ENCODE measurements at places on chromosomes 13 and 19.

DNA sequence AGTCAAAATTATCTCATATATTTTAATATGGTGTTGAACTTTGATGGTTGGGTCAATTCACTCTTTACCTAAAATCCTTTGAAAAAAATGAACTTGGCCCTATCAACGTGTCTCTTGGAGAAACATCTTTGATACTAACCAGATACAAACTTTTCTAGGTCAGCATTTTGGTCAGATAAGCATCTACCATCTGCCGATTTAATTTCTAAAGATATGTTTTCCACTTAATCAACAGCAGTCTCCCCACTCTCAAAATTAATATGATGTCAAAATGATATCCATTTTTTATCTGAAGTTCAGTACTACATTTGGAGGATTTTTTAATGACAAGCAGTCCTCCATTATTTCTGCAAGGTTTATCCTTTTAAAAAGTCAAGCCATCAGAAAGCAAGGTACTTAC is 288.8 kb downstream of the DIAPH3 start:
- DNase-seq, result no peak

GRCh38 chr19:39924952-39925351 is 9.5 kb downstream of the FCGBP start:
- DNase-seq, result no peak

DNA sequence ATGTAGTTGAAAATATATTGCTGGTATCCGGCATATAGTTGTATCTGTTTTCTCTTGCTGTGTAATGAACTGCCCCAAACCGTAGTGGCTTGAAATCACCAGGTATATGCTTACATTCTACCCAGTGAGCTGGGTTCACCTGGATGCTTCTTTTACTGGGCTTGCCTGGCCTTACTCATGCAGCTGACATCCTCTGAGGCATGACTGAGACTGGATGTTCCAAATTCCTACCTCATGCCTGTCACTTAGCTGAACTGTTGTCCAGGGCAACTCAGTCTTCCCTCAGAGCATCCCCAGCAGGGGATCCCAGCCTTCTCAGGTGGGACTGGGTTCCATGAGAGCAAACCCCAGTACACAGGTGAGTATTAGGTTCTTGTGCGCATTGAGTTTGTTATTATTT is 66.8 kb downstream of the IFT88 start:
- no peak for DNase-seq

DNA sequence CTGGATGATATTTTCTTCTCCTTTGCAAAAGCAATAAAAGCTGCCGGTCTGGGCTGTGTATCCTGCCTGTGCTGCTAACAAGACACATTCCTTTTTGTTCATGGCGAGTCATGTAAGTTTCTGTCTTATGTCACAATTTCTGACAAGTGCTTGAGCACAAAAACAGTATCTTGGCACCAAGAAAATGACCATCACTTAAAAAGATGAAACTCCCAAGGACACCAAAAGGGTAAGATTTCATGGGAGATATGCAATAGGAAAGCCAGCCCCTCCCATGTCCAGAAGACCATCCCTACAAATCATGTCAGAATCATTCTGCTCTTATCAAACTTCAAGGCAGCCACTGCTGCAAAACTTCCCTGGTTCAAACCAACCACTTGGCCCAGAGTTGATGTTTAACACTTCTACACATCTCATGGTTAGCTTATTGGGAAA is 375.4 kb upstream of the ZNF507 start:
- no peak for DNase-seq

- no peak for DNase-seq
These were observed 24.3 kb downstream of the COLGALT1 start for GRCh38 chr19:17579661-17580244.

DNA sequence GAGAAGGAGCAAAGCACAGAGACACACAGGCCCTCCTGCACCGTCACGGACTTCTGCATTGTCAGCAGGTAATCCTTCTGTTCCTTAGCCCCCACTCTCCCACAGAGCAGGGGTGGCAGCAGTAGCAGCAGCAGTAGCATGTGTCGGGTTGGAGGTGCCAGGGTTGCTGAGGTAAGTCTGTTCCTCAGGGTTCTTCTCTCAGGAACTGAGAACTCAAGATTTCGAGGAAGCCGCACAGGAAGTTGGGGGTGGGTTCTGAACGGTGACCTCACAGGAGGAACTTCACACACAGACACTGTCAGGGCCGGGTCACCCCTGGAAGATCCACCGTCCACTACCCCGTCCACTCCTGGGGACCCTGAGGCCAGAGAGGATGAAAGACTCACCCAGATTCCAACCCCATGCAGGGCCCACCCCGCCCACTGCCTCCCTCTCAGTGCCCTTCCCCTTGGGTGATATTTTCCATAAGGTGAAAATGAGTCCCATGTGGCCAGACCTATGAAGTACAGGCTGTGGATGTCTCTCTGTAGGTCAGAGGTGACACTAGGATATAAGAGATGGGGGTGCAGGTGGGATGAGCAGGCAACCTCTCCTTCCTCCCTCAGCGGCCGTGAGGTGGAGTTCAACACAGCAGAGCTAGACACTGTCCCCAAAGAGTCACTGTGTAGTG is at the start of gene SIGLEC12:
Gene SIGLEC12, minus strand, starts transcription at position 207 of the 670 bp plus-strand sequence. Its CDS starts 67 bp downstream, at position 140.
- DNase-seq, result no peak

GRCh38 chr13:112953591-112954487 is 15.2 kb upstream of the MCF2L start:
- no peak for DNase-seq

GRCh38 chr19:50780753-50781435 is 9.3 kb upstream of the ACP4 start:
- no peak for DNase-seq

- no peak for DNase-seq
These were observed 106.2 kb downstream of the DNAJC15 start for GRCh38 chr13:43129511-43130110.

GRCh38 chr19:56838024-56838908 is 2.3 kb downstream of the PEG3 start:
- DNase-seq, result no peak

GRCh38 chr13:49315036-49315565 is 67.4 kb downstream of the CDADC1 start:
- DNase-seq, result no peak

DNA sequence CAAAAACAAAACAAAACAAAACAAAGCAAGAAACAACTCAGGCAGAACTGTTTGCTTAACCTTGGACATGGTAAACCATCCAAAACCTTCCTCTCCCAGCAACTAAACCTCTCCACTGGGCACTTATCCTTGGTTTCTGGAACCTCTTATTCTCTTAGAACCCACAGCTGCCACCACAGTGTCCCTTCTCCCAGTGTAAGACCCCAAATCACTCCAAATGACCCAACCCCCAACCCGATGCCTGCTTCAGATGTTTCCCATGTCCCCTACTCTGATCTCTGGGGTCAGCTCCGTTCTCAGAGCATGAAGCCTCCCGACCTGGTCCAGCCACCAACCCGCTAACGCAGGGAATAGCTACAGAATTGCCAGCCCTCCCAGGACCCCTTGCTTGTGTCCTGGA is 972 bp downstream of the KLK2 start:
- no peak for DNase-seq

DNA sequence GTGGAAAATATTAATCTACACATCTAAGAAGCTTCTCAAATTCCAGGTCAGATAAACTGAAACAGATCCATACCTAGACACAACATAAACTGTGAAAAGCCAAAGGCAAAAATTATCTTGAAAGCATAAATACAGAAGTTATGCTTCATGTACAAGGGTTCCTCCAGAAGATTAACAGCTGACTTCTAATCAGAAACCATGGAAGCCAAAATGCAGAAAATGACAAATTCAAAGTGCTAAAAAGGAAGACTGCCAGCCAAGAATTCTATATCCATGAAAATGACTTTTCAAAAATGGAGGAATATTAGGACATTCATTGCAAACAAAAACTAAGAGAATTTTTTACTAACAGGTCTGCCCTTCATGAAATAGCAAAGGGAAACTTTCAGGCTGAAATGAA is 72.8 kb downstream of the MYO16 start:
- no peak for DNase-seq

DNA sequence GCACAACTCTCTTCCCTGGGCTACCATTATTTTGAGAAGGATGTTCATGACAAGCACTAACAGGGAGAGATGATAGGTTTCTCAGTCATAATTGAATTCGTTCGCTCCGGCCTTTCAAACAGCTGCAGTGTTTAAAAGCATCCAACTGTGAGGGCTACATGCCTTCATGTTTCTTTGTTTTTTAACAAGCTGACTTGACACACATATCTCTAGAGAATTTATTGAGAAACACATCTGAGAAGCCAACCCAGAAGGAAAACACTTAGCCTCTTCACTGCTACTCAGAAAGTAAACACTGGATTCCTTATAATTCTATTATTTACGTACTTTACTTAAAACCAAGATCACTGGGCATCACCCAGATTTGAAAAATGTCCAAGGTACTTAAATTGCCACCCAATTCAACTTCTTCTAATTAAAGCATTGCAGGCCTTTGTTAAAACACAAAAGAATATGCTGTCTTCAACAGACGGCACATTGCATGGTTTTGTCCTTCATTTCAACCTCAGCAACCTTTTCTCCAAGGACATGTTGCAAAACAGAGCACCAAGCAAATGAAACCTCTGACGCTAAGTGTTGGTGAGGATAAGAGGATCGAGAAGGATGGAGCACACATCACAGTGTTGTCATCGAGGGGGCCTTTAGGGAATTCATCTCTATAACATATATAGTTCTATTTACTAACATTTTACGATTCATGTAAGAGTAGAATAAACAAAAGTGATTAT is 75.8 kb downstream of the TBC1D4 start:
- DNase-seq, result no peak

GRCh38 chr19:8461891-8462290 is 17.1 kb downstream of the HNRNPM start:
- DNase-seq, result no peak

DNA sequence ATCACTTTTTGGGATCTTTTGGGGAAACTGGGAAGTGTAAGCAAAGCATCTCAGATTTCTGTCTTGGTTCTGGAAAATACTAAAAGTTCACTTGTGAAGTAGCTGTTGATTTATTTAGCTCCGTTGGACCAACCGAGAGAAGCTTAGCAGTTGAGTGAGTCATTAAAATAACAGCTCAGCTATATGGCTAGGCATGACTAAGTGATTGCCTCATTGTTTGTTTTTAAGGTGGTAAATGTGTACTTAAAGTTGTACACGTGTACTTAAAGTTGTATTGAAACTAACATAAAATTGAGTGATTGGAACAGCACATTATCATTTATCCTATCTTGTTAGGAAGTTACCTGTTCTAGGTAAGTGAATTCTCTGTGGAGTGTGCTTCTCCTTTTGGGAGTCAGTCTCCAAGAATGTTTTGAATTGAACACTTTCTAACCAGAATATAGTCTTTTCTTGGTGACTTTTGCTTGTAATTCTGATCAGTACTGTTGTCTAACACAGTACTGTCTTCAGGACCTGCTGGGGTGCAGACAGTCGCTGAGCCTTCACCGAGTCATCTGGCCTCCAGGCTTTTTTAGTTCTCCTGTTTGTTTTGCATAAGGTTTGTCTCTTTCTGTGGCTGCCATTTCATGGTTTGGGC is 2.9 kb upstream of the DCUN1D2 start:
- DNase-seq, result no peak

GRCh38 chr13:98389319-98389718 is 187.6 kb downstream of the STK24 start:
- no peak for DNase-seq

DNA sequence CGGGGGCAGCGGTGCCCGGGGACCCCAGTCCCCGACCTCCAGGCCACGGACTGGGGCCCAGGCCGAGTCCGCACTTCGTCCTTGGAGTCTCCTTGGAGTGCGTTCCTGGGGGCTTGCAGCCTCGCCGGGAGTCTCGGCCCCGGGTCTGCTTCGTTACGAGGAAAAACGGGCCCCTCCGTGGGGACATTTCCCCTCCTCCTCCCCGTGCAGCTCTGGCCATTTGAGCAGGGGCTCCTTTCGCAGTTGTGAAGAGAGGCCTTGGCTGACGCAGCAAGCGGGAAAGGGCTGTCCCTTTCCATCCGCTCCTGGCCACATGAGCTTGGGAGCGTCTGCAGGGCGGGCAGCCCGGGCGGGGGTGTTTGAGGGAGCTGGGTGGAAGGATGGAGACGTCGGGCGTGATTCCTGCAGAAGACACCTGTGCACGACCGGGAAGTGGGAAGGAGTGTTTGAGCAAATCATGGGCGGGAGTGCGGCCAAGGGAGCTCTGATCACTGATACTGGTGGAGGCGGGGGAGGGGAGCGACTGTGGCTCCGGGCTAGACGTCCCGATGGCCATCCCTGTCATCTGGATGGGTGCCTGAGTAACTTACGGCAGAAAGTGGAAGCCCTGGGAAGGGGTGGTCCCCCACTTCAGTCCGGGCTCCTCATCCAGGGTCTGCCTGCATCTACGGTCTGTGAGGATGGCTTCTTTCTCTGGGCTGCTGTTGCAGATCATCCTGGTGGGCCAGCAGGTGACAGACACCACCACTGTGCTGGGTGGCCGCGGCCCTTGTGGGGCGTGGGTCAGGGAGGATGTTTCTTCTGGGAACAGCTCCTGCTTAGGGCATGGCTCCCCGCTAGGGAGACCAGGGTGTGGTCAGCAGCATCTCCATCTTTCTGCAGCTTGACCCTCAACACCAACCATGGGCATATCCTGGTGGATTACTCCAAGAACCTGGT is 736 bp downstream of the GPI start:
- DNase-seq, result no peak

DNA sequence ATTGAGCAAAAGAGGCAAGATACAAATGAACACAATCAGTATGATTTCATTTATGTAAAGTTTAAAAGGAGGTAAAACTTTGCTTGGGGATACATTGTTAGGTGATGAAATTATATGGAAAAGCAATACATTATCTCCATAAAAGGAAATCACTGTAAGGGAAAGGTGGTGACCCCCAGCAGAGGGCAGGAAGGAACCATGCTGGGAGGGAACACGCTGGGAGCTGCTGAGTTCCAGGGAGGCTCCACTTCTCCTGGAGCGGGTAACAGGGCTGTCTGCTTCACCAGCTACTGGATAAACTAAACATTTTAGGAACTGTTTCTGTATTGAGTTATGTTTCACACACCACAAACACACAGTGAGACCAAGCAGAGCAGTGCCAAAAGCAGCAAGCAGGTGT is 91.2 kb downstream of the KATNAL1 start:
- DNase-seq, result no peak

DNA sequence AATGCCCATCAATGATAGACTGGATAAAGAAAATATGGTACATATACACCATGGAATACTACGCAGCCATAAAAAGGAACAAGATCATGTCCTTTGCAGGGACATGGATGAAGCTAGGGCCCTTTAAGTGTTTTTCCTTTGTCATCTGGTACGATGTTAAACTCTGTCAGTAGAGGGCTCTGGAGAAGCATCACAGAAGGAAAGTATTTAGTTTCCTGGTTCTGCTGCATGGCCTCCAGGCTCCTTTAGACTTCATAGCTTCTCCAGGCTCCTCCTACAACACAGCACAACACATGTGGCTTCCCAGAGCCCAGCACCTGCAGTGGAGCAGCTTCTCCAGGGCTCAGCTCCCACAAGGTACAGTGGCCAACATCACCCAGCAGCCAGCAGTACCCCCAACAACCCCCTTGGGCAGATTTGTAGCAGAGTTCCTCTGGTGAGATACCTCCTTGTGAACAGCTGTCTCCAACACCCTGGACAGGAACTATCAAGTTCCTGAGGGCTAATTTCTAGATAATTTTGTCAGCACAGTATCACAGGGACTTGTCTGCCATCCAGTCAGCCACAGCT is 63.4 kb downstream of the KCTD12 start:
- DNase-seq, result no peak

All from central memory CD8-positive, alpha-beta T cell (primary cell).